GM12865 (cell line): ENCODE measurements at places on chromosomes 5 and 9.

- DNase-seq: peak; percentile 55
Measured at GRCh38 chr9:87324613-87325194, 173.0 kb upstream of the DAPK1 start.

DNA sequence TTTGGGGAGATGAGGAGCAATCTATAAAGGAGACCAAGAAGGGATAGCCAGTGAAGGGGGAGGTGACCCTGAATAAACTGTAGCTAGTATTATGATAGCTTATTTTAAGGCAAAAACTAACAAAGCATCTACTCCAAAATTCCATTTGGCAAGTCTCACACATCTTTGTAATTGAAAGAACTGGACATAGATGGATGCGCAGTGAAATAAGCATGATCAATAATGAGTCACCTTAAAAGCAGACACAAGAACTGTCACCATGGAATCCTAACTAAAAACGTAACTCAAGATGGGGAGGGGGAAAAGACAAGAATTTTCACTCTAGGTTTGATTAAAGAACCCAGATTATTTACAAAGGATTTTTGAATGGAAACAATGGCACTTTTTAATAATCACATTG lies 164.5 kb downstream of the MED27 start:
- no peak for DNase-seq

GRCh38 chr5:83752700-83753099 lies 32.0 kb upstream of the HAPLN1 start:
- DNase-seq: peak; percentile 31

DNA sequence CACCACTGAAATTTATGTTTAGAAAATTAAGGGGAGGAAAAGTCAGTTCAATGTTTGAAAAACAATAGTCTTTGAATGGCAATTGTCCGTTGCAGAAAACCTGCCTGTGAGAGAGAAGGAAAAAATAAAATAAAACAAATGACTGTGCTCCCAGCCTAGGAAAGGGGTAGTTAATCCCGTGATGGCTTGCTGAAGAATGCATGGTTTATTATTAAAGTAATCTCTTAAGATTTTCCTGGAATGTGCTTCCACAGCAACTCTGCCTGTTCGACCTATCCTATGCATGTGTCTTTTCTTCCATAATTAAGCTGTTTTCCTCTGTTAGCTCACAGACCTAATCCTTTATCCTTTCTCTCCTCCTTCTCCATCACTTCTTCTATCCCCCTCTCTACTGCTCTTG lies 2.4 kb upstream of the DAB2 start:
- DNase-seq: no peak

DNA sequence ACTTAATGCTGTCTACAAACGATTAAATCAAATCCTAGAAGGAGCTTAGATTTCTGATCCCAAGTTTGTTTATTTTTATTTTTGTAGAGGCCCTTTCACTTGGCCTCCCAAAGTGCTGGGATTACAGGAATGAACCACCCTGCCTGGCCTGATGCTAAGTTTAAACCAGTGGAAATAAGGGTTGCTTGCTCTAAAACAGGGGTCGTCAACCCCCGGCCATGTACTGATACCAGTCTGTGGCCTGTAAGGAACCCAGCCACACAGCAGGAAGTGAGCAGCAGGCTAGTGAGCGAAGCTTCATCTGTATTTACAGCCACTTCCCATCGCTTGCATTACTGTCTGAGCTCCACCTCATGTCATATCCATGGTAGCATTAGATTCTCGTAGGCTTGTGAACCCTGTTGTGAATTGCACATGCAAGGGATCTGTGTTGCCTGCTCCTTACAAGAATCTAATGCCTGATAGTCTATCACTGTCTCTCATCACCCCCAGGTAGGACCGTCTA lies 11.4 kb downstream of the TTC1 start:
- no peak for DNase-seq

GRCh38 chr5:51377151-51378060 lies 5.8 kb upstream of the ISL1 start:
- no peak for DNase-seq

DNA sequence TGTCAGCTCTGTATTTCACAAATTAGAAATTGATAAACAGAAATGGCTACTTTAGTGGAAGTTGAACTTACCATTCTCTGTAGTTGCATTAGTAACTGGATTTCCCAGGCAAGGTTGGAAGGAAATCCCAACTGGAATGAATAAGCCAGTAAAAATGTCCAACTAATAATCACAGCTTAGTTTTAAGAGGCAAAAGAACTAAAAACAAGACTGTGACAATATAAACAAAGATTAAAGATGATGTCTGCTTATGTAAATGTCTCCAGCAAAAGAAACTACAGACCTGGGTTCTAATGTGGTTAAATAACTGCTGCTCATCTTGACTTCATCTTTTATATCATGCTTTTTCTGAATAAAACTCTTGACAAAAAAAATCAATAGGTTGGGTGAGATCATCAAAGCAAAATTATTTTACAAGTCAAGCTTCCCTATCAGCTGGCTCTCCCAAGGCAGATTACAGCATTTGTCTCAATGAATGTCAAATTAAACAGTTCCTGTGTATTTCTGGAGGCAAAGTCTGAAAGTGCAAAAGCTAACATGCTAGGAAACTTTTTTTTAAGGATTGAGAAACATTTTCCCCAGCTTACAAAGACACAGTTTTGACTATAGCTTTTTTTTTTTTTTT lies 62.3 kb upstream of the HMHB1 start:
- DNase-seq: no peak

GRCh38 chr5:77425420-77425819 lies 66.7 kb downstream of the WDR41 start:
- no peak for DNase-seq

- no peak for DNase-seq
Measured at GRCh38 chr5:9301200-9301599, 244.7 kb downstream of the SEMA5A start.
